ENCODE measurements at places on chromosomes 4 and X.

DNA sequence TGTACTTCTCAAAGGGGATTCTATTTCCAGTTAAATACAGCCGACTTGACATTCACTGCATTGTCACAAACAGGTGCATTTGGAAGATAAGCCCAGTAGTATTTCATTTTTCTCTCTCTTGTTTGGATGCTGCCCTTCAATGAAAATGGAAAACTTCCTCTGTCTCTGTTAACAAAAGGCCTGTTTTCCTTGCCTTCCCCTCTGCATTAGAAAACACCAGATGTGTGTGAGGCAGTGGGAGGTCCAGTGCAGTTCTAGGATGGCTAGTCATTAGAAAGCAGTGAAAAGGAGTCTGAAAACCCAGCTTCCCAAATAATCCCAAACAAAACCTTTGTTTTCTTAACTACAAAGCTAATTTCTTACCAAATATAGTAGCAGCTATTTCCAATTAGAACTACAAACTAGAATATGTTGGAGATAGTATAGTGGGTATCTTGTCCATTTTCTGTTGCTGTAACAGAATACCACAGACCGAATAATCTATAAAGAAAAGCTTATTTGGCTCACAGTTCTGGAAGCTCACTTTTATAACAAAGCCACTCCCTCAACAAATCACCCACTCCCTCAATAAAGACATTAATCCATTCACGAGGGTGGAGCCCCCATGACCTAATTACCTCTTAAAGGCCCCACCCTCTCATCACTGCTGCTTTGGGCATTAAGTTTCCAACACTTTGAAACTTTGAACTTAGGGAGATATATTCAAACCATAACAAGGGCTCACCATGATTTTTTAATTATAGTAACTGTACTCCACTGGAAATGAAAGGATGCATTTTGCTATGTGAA, 452.1 kb upstream of the RPS6KA3 start:
- no peak for DNase-seq

GRCh38 chr4:88752076-88752463, 54.4 kb upstream of the NAP1L5 start:
- DNase-seq = no peak

- no peak for DNase-seq
Measured at GRCh38 chr4:153004081-153004850, 68.1 kb downstream of the FHDC1 start.

GRCh38 chrX:39577985-39578869, 519.5 kb downstream of the BCOR start:
- DNase-seq = no peak

DNA sequence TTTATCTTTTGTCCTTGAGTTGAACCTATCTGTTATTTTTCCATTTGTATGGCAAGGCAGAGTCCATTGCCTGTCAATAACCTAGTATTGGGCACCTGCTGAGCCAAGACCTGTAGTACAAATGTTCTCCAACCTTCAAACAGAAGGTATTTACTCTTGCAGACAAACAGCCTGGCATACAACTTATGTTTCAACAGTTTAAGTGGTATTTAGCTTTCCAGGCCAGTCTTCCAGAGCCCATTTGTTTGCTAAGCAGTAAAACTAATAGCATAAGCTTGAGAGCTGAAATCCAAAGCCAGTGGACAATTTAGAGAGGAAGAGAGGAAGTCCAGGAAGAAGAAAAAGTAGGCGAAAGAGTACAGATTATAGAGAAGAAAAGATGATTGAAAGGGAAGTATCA, 979.3 kb downstream of the GLUD2 start:
- DNase-seq = no peak

GRCh38 chrX:23013366-23013765, 13.6 kb downstream of the DDX53 start:
- DNase-seq = no peak

DNA sequence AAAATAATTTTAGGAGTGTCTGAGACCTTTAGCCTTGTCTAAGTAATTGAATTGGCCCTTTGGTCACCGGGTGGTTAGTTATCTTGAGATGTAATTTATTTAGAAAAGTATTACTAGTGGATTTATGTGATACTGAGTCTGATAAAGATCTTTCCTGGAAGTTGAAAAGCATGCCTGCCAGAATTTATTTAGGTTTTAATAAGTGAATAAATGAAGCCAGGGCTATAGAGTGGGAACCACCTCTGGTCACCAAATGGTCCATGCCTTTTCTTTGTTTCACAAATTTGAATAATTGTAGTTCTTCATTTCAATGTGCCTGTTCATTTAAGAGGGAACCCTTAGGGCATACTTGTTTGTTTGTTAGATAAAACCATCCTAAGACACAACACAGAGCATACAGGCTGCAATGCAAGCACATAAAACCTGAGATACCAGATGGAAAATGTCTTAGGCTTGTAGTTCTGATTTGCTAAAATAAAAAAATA, 627.8 kb downstream of the ADGRL3 start:
- DNase-seq = no peak

- no peak for DNase-seq
Measured at GRCh38 chrX:68895341-68895755, 66.5 kb downstream of the EFNB1 start.

- DNase-seq = no peak
Measured at GRCh38 chr4:76753814-76754213, 144.1 kb downstream of the SOWAHB start.

DNA sequence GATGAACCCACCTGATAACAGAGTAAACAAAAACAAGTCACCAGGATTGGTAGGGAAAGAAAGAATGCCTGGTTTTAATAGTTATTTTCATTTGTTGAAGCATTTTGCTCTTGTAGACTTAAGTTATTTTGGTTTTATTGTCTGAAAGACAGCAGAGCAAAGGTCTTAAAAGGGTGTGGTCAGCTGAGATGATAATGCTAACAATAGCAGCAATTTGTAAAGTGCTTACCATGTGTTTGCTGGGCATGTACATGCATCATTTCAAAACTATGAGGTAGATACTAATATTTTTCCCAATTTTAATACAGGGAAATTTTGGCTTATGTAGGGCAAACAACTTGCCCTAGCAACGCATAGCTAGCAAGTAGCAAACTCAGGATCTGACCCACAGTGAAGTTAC, 46.8 kb upstream of the SLC10A4 start:
- DNase-seq = no peak

GRCh38 chrX:71367396-71367795, 1.2 kb downstream of the TAF1 start:
- no peak for DNase-seq

DNA sequence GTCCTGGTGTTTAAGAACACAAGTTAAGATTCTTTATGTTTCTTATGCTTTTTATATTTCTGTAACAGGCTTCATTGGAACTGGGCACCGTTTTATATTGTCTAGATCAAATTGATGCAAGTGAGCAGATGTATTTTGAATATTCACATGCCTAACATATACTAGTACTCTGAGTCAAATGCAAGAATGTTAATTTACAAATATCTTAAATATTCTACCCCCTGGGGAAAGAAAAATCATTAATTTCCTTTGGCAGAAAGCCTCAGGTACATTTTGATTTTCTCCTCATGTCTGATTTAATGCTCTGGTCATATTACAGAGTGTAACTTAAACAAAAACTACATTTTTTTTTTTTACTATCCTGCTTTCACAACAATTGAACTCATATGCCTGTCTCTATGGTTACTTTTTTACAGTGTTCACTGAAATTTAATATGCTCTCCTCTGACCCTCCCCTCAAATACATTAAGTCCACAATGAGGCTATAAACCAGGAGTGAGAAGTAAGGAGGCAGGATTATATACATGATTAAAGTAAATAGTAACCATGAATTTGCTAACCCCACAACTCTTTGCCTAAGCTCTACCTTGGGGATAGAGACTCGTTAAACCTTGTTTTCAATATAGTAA, 2.4 kb upstream of the NSUN7 start:
- no peak for DNase-seq

DNA sequence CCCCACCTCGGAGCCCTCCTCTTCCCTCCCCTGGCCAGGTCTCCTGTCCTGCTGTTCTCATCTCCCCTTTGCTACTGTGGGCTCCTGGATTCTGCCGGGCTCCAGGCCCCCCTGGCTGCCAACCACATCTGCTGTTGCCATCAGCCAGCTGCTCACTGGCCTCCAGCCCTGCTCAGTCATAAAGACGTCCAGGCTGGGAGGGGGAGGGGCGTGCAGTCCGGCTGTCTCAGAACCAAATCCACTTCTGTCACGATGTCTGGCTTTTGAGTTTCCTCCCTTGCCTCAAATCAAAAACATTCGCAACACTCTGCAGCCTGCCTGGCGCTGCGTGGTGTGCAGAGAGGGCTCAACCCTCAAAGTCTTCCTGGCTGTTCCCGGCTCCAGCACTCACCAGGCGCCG, 7.1 kb downstream of the RASL11B start:
- DNase-seq = no peak

DNA sequence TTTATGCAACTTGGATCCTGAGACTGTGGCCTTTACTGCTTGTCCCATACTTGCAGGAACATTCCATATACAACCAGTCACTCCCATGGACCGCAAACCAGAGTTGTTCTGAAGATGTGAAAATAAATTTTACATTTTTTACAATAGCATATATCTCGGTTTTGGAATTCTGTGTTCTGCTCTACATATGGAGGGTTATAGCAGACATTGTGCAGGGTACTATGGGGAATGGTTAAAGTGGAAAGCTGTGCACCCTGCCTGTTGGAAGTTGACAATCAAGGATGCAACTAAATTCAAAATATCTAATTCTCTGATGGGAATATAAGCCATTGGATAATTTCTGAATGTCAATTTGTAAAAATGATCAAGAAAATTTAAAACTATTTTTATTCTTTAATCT, 603.3 kb downstream of the RAB28 start:
- DNase-seq = no peak
